ENCODE measurements at places on chromosomes 12 and 14.

DNA sequence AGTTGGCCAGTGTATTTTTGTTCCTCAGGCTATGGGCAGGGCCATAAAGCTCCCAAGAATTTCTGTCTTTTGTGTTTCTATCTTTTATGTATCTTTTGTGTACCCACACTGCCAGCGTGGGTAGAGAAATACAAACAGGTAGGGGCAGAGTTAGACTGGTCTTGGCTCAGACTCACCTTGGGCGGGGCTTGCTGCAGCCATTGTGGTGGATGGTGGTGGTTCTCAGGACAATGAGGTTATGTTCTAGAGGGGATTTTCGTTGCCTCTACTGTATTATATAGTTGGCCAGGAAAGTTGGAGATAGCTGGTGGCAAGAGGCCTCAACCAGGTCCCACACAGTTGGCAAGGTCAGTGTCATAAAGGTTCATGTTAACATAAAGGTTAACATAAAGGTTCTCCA is 977.5 kb upstream of the LRFN5 start:
- no peak for DNase-seq

- DNase-seq: peak; percentile 10
These were observed 57.7 kb downstream of the ARF6 start for GRCh38 chr14:49950275-49951228.

- DNase-seq: no peak
These were observed 63.2 kb downstream of the DIO3 start for GRCh38 chr14:101624536-101624935.

DNA sequence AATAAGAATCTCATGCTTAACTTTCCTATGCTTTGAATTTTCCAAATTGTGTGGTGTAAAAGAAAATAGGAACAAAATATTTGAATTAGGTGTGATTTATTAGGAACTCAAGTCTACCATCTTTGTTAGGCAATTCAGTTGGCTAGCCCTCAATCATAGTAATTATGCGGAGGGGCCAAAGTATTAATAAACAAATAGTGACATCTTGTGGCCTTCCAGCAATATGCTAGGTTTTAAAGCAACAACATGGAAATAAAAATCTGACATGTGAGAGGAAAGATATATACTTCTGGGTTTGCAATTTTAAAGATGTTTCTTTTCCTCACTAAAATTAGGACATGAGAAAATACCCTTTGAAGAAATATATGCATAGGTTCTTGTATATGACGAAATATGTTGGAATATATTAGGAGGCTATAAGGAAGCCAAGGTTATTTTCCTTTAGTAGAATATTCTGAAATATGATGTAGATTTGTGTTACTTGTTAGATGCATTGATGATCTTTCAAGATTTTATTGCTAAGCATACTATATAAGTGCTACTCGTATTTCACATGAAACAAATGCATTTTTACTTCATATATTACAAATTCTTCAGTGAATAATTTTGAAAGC is 200.4 kb downstream of the PTPRO start:
- DNase-seq: peak; percentile 66

DNA sequence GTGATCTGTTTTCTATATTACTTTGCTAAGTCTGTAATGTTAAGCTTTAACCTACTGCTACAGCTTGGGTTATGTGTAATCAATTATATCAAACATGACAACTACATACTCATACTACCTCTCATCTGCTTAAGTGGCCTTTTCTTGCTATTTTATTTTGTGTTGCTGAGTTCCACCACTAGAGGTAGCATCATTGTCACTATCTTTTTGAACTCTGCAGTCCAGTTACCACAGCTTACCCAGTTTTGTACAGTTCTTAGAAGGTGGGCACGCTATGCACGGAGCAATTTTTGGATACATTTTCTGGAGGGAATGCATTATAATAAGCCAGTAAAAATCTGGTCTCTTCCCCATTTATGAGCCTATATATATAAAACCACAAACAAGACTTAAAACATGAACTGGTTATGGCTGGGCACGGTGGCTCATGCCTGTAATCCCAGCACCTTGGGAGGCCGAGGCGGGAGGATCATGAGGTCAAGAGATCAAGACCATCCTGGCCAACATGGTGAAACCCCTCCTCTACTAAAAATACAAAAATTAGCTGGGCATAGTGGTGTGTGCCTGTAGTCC is 48.5 kb downstream of the SAV1 start:
- peak; percentile 63 for DNase-seq

All from EH (cell line).